ENCODE measurements at places on chromosomes 5 and 9.

DNA sequence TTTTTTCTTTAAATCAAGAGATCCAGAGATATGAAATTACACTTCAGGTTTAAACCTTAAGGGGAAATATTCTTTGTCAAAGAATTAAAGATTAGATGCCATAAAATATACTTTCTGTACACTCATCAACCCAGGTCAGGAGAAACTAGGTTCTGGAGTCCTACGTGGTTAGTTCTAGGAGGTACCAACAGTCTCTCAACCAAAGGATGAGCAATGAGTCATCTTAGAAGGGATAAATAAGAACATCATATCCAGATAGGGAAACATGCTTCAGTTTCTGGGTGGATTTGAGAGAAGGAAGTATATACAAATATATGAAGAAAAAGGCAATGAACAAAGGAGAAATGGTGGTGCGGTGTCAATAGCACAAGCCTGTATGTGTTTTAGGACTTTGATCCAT lies 98.2 kb downstream of the CSNK1G3 start:
- DNase-seq, result no peak

DNA sequence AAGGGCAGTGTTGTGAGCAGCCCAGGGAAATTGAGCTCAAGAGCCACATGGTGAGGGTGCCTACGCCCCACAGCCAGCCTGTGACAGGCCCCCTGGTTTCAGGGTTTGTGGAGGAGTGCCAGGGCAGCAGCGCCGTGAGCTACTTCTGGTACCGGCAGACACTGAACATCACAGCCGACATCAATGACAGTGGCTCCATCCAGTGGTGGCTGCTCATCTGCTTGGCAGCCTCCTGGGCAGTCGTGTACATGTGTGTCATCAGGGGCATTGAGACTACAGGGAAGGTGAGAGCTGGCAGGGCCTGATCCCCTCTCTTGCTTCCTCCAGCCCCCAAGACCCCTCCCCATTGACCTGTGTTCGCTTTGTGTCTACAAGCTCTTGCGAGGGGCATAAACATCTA lies 10.2 kb downstream of the SLC6A18 start:
- no peak for DNase-seq

GRCh38 chr5:125408448-125409233 lies 662.2 kb upstream of the ZNF608 start:
- peak; percentile 79 for DNase-seq

DNA sequence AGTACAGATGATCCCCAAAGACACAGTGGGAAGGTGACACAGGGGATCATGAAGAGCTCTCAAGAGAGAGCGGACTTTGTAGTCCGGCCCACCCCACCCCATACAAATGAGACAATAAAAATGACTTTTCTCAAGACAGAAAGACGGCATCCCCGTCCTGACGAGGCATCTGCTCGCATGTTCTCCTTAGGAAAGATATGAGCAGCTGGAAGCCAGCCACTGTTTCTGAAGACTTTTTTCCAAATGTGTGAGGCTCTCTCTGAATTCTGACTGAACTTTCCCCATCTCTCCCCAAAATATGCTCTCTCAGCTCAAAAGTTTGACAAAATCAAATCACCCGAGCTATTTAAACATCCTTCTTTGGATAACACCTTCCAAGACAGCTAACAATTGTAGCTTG lies 105.2 kb downstream of the RFK start:
- DNase-seq, result no peak

DNA sequence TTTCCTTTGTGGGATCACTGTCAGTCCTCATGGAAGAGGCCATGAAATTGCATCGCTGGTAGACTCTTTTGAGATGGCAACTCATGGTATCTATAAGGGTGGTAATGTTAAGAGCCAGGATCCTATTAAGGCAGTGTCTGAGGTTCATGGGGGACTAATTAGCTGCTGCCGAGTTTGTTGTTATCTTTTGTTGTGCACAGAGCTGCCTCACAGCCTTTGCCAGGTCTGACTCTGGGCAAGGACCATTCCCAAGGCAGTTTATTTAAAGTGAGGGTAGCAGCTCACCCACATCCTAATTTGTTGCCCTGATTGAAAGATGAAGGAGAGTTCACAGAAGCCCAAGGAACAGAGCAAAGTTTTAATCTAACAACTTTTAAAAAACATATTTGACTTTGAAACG lies 7.9 kb downstream of the SMARCA2 start:
- no peak for DNase-seq

DNA sequence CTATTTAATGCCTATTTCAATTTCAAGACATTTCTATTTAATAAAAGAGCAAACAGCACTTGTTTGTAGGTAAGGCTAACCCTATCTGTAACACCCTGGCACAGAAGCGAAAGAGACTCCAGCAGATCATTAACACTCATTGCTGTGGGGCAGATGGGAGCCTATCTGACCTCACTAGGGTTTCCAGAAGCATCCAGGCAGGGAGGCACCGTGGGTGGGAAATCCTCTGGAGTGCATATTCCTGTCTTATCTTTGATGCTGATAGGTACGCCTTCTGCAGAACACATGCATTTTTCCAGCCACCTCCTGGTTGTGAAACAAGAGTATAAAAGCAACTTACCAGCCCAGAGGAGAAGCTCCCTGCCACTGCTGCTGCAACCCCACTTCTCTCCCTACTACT lies 233.7 kb downstream of the GLIS3 start:
- DNase-seq, result peak; percentile 86

DNA sequence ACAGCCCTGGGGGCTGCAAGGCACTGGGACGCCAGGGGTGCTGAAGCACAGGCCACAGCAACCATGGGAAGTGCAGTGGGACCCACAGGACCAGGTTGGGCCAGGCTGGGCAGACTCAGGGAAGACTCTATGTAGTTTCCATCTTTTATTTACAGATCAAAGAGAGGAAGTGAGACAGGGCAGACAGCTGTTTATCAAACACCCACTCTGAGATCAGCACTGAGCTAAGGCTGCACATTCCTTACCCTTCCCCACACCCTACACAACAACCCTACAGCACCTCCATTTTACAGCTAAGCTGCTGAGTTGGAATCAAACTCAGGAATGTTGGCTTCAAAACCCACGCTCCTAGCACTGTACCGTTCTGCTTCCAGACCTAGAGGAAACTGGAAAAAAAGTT lies 19.8 kb downstream of the BARHL1 start:
- no peak for DNase-seq

DNA sequence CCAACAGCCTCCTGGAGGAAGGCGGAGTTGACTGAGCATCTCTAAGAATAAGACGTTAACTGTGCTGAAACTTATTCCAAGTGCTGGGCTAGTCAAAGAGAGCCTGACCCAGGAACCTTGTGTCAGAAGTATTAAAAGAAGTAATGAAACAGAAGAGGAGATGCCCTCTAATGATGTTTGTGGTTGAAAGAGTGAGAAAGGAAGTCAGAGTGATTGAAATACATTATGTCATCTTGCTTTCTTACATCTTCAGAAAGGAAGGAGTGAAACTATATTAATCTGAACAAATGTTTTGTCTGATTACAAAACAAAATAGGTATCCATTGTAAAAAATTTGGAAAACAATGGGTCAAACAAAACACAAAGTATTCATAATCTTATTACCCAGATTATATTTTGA lies 460.7 kb downstream of the NTRK2 start:
- DNase-seq, result no peak

- DNase-seq, result no peak
These were observed 5.1 kb upstream of the NFIB start for GRCh38 chr9:14318934-14319580.

GRCh38 chr9:126307322-126308061 lies 19.1 kb upstream of the MVB12B start:
- no peak for DNase-seq

All from NCI-H226 (cell line).